ENCODE measurements at places on chromosomes 2 and 18.

DNA sequence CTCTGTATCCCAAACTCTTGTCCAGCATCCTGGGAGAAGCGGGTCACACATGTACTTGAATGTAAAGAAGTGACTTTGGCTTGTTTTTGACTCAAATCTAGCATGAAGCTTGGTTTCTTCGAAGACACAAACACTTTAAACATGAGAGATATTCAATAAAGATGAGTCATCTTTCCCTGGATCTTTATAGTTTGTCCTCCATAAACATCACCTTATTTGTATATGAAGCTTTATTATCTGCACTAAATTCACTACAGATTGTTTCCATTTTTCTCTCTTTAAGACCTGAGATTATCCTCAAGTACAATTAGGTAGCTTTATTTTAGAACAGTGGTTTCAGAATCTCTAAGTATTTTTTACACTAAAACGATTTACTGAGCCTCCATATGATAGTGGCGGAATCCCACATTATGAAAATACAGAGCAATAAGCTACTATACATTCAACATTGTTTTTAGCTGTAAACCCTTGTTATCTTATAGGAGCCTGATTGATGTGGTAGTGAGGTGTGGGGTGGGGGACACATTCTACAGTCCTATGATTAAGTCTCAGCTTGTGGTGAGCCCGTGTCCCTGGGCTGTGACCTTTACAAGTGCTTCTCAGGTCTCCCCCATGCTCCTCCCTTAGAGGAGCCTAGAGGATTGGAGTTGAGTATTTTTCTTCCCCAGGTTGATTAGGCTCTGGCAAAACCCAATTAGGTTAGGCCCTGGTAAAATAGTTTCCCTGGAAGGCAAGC is 79.6 kb upstream of the RAPGEF4 start:
- DNase-seq, result no peak

GRCh38 chr2:86020984-86021383 is 84.7 kb downstream of the POLR1A start:
- DNase-seq, result no peak

DNA sequence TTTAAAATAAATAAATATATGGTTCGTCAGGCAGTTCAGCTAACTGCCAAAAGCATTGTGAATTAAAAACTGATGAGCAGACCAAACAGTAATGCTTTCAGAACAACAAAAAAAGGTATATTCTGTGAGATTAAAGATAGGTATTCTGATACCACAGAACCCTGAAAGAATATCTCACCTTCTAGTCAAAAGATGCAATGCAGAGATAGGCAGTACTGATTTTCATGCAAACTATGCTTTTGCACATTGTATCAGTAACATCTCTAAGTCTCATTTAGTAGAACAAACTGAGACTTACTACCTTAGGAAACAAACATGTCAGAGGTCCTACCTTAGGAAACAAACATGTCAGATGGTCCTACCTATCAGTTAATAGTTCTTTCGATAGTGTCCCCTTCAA is 32.4 kb downstream of the CUL3 start:
- no peak for DNase-seq

DNA sequence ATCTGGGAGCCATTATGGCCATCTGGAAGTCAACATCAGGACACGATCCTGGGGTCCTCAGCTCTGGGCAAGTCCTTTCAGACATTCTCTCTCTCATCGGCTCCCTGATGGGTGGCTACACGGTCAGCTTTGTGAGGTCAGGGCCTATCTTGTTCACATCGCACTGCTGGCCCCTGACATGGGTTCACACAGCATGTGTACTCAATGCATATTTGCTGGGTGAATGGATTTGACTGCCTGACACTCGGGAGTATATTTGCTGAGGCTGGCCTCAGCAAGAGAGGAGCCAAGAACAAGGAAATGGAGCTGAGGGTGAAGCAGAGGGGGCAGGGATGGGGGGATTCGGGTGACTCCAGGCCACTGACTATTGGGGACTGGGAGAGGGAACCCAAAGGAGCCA is 50.5 kb downstream of the SLC4A5 start:
- no peak for DNase-seq

DNA sequence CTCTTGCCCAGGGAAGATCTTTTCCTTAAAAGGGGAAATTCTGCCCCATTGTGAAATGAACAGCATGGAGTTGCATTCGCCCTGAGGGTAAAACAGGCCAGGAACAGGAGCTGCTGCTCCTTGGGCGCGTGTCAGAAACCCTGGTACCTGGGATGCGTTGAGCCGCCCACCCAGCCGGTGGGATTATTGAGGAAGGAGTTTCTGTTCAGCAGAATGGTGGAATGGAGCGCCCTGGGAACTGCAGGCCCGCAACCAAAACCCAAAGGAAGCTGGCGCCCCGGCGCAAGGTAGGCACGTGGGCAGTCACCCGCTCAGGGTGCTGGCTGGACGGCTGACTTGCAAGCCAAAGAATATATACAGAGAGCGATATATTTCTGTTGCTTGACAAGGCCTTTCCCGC is 73.5 kb downstream of the MTCL1 start:
- no peak for DNase-seq

DNA sequence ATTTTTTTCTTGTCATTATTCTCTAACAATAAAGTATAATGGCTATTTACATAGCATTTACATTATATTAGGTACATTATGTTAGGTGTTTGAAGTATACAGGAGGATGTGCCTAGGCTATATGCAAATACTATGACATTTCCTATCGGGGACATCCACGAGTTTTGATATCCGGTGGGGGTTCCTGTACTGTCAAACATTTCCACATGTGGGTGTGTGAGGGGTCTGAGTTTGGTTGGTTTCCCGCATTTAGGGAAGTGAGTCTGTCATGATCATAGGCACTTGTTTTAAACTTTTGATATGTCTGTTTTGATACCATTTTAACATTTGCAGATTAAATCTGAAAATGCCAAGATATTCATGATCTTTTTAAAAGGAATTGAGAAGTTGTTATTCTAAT is 76.0 kb downstream of the CEP192 start:
- no peak for DNase-seq

GRCh38 chr2:52779446-52779845 is 988.2 kb upstream of the CHAC2 start:
- no peak for DNase-seq

- DNase-seq, result no peak
Measured at GRCh38 chr18:58169472-58169871, 125.4 kb downstream of the NEDD4L start.

GRCh38 chr18:49135877-49136276 is 185.1 kb upstream of the SMAD7 start:
- DNase-seq, result no peak

DNA sequence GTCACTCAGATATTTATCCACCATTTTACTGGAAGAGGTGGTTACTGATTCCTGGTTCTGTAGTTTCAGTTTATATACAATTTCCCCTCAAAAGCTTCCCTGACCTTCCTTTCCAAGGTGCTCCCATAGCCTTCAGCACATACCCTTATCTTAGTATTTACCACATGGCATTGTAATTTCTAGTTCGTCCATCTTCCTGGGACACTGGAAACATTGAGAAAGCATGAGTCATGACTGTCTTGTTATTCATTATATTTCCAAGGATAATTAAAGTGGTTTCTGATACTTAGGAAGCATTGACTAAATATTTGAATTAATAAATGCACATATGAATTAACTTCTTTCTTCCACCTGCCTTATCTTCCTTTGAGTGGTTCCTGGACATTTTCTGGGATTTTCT is 203.8 kb downstream of the ETAA1 start:
- DNase-seq, result no peak

DNA sequence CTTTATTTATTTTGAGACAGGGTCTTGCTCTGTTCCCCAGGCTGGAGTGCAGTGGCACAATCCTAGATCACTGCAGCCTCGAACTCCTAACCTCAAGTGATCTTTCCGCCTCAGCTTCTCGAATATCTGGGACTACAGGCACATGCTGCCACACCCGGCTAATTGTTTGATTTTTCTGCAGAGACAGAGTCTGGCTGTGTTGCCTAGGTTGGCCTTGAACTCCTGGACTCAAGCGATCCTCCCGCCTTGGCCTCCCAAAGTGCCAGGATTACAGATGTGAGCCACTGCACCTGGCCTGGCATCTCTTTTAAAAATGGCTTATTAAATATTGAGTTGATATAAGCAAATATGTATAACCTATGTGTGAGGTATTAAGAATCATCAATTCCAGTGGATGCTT is 209.5 kb downstream of the FAM210A start:
- no peak for DNase-seq

- DNase-seq, result no peak
Measured at GRCh38 chr18:35525795-35526494, 28.2 kb upstream of the INO80C start.

- no peak for DNase-seq
Measured at GRCh38 chr2:152813351-152813750, 94.9 kb downstream of the ARL6IP6 start.

DNA sequence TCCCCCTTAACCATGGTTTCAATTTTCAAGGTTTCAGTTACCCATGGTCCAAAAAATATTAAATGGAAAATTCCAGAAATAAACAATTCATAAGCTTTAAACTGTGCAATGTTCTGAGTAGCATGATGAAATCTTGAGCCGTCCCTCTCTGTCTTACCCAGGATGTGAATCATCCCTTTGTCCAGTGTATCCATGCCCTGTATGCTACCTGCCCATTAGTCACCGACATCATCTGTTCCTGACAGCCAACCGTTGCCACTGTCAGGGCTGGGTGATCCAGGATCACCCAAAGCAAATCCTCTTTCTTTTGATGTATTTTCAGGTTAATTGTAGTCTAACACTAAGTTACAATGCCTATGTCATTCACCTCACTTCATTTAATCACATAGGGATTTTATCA is 15.7 kb upstream of the OLA1 start:
- DNase-seq, result no peak

GRCh38 chr2:109021895-109022300 is 32.9 kb upstream of the EDAR start:
- DNase-seq, result no peak

- no peak for DNase-seq
Measured at GRCh38 chr18:5430131-5430530, 113.7 kb downstream of the EPB41L3 start.

- DNase-seq, result no peak
Measured at GRCh38 chr2:179790235-179791217, 70.9 kb downstream of the ZNF385B start.

- no peak for DNase-seq
Measured at GRCh38 chr2:180829261-180829660, 151.1 kb upstream of the UBE2E3 start.

- no peak for DNase-seq
Measured at GRCh38 chr2:54964271-54964670, 86.0 kb downstream of the RTN4 start.
